ENCODE measurements at places on chromosomes 4 and X. TPM values are rescaled to one million over a fixed set of nuclear protein-coding genes. Genes with fewer than 3 reads are reported as not detected.

HAND2 gene
- 180 TPM for total RNA-seq

DNA sequence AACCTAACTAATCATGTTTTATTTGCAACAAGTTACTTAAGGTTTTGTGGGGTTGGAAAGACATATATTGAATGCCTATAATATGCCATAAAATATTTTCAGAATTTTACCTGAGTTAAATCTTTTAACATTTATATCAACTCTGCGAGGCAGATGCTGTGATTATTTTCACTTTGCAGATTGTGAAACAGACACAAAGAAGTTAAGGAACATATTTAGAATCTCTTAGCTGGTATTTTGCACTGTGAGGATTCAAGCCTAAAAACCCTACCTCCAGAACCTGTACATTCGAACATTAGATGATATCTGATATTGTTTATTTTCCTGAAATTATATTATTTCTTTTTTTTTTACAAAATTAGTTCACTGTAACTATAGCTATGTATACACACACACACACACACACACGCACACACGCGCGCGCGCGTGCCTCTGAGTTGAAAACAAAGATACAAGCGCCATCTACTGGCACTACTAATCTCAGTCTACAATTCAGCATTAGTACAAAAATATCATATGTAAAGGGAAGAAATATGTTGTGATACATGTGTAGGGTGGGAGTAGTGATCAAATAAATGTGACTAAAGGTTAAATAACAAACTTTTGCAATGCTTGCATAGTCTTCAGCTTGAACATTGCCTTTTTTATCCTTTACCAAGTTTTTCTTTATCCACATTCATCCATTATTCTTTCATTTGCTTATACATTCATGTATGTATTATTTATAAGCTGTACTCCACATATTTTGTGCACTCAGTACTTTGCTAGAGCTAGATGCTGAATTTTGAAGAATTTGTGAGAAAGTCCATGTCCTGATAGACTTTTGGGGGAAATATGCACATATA, 61.5 kb downstream of the ANXA10 start:
- peak; percentile 87 for DNase-seq

DNA sequence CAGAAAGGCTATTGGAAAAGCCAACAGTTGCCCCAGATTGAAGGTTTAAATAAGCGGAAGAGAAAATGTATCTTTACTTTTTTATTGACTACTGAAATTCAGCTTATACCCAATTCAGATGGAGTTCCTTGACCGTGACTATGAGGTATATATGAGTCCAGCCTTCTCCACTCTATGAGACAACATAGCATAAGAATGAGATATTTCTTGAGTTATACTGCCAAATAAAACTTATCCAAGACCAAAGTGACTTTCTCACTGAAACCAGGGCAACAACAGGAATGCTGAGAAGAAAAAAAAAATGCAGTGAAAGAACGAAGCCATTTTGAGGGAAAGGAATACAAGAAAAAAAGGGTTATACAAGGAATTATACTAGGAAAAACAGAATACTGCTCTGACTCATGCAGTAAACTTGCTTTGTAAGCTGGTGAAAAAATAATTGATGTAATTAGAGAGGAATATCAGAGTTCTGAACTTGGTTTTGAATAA, 16.3 kb upstream of the PDK3 start:
- DNase-seq, result no peak

GRCh38 chr4:48127231-48127630, 6.8 kb downstream of the TXK start:
- DNase-seq, result no peak

GRCh38 chr4:109315818-109316217, 13.4 kb upstream of the COL25A1 start:
- no peak for DNase-seq
